ENCODE measurements at places on chromosomes 6 and 20.

GRCh38 chr6:155561966-155562364 is 106.3 kb upstream of the NOX3 start:
- DNase-seq = no peak

- DNase-seq = no peak
Observed at GRCh38 chr6:37077905-37078296, 72.4 kb downstream of the FGD2 start.

- DNase-seq = no peak
Observed at GRCh38 chr6:116387374-116387773, 16.6 kb downstream of the DSE start.

GRCh38 chr6:157486572-157486971 is 105.6 kb downstream of the ZDHHC14 start:
- DNase-seq = no peak

GRCh38 chr6:26420688-26421171 is 18.7 kb downstream of the BTN3A1 start:
- DNase-seq = no peak

DNA sequence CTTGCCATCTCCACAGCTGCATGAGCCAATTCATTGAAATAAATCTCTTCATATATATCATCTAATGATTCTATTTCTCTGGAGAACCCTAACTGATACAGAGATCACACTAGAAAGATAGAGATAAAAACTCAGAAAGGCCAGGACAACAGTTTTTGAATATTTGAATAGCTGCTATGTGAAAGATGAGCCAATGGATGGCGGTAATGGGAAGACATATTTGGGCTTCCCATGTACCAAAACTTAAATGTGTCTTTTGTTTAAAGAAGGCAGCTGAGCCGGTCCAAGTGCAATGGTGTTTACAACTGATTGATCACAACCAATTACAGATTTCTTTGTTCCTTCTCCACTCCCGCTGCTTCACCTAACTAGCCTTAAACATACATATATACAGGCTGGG is 35.1 kb downstream of the SGK1 start:
- no peak for DNase-seq
